ENCODE measurements at places on chromosomes 4 and X.

DNA sequence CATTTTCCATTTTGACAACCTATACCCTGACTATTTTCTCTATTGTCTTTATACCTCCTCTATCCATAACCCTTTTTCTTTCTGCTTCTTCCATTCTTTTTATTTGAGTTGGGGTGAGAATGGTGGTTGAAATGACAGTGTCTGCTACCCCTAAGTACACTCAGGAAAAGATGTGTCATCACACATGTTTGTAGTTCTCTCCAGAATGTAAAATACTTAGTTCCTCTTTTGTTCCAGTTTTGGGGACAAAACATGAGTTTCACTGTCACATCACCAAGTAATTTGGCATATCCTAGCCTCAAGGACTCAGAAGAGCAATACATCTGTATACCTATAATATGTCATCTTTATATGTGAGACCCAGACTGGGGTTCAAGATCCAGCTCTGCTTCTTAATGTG, 90.3 kb downstream of the COMMD8 start:
- DNase-seq = no peak

DNA sequence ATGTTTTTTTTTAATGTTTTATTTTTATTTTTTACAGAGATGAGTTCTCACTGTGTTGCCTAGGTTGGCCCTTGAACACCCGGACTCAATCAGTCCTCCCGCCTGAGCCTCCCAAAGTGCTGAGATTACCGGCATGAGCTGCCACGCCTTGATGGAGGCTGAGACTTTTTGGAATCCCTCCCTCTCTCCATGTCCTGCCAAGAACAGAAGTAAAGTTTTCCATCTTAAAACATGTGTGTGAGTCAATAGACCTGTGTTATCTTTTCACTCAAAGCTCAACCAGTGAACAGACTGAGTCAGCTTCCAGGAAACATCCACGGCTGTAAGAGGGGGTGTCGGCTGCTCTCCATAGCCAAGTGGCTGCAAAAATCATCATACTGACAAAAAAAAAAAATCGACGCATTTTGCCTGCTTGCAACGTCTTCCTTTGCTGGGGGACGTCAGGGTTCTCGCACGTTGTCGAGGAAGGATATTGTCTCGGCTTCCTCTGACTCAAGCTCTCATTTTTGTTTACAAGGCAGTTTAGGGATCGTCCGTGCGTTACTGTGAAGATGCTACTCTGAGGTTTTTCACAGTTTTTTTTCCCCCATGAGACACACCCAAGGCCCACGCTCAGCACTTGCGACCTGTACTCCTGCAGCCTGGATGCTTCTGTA, 10.0 kb upstream of the ASMTL start:
- DNase-seq = peak; percentile 94

- no peak for DNase-seq
These were observed 18.7 kb downstream of the RELL1 start for GRCh38 chr4:37667197-37668100.

GRCh38 chr4:123488916-123489315, 92.3 kb downstream of the SPRY1 start:
- no peak for DNase-seq

DNA sequence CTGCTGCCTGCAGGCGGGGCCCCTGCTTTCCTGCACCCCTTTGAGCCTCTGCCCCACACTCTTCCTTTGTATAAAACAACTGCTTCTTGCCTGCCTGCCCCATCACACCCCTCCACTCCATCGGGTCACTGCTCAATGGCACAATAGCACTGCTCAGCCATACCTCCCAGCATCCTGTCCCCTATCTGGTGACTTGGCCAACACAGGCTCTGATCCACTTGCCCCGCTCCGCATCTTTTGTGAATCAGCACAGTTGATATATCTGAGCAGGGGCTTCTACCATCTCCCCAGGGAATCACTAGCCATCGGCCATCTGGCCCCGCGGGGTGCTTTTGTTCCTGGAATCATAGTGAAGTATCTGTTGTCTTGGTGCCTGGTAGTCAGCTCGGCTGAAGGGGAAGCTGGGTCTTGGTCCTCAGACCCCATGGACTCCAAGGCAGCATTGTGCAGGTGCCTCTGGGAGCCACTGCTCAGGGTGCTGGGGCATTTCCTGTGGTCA, 45.3 kb downstream of the MAP7D3 start:
- DNase-seq = no peak

DNA sequence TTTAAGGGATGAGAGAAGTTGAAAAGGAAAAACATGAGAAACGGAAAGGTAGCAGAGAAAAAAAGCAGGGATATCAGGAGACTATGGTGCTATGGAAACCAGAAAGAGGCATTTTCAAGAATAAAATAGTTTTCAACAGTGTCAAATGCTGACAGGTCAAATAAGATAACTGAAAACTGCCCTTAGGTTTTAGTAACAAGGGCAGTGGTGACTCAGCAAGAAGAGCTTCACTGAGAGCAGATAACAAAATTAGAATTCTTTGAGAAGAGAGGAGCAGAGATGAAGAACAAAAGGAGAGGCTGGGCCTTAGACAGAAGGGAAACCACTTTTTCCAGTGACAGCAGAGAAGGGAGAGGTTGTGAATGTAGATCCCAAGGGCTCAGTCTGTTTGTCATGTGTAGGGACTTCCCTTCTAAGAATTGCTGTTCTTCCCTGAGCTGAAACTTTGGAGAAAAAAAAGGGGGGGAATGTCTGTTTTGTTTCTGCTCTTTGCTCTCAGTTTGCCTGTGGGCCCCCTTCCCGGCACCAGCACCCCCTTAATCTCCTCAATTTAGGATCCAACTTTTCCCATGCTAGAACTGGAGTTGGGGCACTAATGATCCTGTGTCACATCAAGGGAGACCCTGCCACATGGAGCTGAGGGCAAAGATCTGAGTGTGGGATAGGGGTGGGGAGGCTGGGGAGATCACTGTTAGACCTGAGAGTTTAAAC, 26.8 kb upstream of the MAGEA10 start:
- DNase-seq = no peak

DNA sequence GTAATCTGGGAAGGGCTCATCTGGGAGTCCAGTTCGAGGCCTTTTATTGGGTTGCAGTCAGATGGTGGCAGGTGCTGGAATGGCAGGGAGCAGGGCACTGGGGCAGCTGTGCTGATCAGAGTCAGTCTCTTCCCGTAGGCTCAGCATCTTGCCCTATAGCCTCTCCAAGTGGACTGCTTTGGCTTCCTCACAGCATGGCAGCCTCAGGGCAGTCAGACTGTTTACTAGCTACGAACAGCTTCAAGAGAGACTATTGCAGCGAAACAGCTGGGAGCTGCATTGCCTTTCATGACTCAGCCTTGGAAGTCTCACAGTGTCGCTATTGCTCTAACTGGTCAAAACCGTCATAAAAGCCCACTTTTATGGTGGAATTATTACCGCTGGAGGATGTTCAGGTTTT, 26.8 kb upstream of the DUSP21 start:
- no peak for DNase-seq

GRCh38 chr4:112552668-112553067, 36.7 kb upstream of the NEUROG2 start:
- no peak for DNase-seq

GRCh38 chrX:16138108-16138427, 14.7 kb downstream of the GRPR start:
- no peak for DNase-seq

GRCh38 chrX:135480076-135480475, 40.4 kb upstream of the INTS6L start:
- no peak for DNase-seq

GRCh38 chr4:54231768-54232688, 2.9 kb downstream of the PDGFRA start:
- DNase-seq = no peak

- peak; percentile 76 for DNase-seq
These were observed 10.4 kb upstream of the TSPYL2 start for GRCh38 chrX:53071604-53072417.
